Activated CD8-positive, alpha-beta memory T cell treated with anti-CD3 and anti-CD28 coated beads for 1 hour (primary cell): ENCODE measurements at places on chromosomes 4 and X.

DNA sequence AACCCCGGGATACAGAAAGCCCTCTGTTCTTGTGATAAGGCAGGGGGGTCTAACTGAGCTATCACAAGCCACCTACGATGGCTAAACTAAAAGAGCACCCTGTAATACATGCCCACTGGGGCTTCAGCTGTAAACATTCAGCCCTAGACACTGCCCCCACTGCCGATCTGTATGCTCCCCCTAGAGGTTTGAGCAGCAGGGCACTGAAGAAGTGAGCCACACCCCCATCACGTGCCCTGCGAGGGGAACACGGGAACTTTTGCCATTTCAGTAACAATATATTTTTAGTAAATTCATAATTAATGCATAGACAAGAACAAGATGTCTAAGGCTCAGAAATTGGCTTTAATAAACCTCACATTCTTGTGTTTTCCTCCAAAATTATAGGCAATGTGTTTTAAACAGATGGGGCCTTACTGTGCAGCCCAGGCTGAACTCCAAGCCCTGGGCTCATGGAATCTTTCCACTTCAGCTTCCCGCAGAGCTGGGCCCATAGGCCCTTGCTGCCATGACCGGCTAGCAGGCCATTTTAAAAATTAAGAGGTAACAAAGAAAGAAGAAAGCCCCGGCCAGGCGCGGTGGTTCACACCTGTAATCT is 235.3 kb upstream of the SFRP2 start:
- no peak for DNase-seq

DNA sequence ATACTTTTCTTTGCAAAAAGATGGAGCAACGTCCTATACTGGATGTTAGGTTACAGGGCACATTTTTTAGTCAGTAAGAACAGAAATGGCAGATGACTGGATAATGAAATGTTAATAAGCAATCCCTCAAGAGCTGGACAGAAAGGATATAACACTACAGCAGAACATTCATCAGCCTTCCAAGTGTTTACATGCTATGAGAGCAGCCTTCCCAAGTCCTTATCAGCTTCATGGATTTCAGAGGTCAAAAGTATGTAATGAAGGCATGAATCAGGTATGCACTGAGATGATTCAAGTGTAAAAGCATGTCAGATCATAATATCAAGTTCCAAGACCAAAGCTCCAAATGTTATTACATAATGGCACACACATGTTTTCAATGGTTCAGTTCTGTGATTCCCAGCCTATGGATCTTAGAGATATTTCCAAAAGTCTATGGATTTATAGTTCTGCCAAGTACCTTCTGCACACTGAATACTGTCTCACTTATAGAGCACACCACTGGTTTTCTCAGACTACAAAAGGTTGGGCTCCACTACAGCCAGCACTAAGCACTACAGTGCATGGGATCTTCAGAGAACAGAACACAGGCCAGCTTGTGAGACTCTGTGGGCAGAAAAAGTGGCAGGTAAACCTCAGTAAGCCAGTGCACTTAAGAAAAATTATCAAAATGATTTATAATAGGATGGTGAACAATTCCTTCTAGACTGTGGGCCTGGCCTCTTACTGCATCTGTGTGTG is 49.2 kb downstream of the GPC4 start:
- no peak for DNase-seq

DNA sequence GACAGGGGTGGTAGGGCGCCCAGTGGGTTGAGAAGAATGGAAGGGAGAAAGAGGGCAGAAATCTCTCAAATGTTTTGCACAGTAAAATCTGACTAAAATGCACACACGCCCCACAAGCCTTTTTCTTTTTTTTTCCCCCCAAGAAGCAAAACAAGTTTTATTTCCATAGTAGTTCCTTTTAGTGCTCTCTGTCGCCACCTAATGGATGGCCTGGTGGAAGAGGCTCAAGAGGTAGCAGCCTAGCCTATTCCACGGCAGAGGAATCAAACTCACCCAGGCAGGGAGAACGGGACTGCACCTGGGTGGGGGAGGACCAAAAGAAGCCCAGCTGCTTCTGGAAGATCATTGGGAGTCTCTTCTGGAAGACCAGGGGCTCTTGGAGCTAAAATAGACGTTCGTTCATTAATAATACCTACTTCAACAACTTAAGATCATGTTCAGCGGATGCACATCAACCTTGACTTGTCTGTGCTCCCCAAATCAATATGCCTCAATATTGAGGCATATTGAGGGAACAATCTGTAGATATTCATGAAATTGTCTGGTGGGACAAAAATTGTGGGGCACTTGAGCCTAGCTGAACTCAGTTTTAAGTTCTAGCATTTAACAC is 31.6 kb upstream of the IRAK1 start:
- peak; percentile 47 for DNase-seq

DNA sequence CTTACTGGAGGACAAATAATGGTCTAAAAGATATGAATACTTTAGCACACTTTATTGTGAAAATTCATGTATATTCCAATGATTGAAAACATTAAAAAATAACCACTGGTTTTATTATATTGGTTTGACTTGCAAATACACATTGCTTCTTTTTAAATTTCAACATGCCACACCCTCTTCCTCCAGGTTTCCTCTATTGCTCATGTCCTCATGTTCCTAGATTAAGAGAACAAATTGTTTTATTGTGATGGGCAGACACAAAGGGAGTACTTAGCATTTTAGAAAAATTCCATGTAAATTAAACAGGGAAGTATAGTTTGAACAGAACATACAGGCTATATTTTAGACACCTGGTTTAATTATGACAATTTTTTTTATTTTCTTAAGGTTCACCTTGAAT is 230.6 kb upstream of the GPRIN3 start:
- no peak for DNase-seq

DNA sequence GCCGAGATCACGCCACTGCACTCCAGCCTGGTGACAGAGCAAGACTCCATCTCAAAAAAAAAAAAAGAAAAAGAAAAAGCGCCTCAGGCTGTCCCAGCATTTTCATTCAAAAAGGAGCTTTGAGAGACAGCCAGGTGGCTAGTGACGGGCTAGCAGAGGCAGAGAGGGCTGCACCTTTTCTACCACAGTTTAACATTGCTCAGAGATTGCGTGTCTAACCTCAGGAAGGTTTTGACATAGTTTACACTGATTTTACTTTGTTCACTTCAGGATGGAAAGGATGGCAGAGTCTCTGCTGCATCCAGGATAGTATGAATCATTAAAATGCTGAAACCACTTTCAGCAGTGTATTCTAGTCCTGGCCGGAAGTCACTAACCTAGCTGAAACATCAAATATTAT is 28.1 kb downstream of the ZFP42 start:
- DNase-seq: no peak

GRCh38 chr4:138217567-138217966 is 24.6 kb downstream of the SLC7A11 start:
- no peak for DNase-seq

DNA sequence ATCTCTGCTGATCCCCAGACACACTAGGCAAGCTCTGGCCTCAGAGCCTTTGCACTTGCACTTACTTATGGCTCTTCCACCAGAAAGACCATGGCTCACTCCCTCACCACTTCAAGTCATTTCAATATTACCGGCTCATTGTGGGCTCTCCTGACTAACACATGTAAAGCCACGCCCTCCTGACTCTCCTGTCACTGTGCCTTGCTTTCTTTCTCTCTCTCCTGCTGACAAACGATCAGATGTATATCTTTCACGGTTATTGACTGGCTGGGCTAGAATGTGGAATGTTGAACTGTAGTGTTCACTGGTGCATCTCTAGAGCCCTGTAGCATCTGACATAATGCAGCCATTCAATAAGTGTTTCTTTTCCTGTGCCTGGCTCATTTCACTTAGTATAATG is 425.1 kb downstream of the RAB28 start:
- no peak for DNase-seq

- no peak for DNase-seq
Observed at GRCh38 chr4:73709451-73710033, 30.8 kb upstream of the CXCL8 start.

DNA sequence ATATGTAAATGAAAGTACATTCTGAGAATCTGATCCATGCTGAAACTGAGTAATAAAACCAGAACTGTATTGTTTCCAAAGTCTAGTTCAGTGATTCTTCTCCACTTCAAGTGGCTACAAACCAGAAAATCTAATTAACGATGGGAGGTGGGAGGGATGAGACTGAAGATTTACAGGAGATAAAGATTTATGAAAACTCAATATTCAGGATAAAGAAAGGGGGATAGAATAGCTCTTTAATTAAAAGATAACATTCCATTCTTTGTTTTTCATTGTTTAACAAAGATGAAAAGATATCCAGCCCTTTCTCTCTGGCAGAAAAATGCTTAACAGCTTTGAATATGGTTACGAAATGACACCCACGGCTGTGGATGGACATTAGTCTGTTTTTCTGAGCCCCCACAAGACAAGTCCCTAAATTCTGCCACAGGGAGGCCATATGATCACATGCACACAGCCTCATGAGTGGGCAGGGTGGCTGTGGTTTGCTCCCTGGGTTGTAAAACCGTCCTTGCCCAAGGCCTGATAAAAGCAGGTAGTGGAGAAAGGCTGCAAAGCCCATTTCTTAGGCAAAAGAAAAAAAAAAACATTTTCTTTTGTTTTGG is 36.4 kb downstream of the TMEM150C start:
- DNase-seq: no peak

GRCh38 chr4:103445377-103445776 is 247.2 kb upstream of the CENPE start:
- DNase-seq: no peak

DNA sequence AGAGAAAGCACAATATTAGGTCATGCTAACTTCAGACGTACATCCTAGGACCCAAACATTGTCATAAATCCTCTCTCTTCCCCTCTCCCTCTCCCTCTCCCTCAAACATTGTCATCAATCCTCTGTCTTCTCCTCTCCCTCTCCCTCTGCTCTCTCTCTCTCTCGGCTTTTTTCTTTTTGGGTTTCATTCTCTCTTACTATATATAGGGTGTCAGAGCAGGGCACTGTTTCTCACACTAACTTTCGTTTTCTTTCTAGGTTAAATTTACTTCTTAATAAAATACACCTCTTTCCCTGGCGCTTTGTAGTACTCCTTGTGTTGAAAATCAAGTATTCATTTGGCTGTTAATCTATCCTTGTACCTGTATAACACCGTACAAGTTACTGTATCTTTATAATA is 37.0 kb upstream of the HERC5 start:
- DNase-seq: no peak

DNA sequence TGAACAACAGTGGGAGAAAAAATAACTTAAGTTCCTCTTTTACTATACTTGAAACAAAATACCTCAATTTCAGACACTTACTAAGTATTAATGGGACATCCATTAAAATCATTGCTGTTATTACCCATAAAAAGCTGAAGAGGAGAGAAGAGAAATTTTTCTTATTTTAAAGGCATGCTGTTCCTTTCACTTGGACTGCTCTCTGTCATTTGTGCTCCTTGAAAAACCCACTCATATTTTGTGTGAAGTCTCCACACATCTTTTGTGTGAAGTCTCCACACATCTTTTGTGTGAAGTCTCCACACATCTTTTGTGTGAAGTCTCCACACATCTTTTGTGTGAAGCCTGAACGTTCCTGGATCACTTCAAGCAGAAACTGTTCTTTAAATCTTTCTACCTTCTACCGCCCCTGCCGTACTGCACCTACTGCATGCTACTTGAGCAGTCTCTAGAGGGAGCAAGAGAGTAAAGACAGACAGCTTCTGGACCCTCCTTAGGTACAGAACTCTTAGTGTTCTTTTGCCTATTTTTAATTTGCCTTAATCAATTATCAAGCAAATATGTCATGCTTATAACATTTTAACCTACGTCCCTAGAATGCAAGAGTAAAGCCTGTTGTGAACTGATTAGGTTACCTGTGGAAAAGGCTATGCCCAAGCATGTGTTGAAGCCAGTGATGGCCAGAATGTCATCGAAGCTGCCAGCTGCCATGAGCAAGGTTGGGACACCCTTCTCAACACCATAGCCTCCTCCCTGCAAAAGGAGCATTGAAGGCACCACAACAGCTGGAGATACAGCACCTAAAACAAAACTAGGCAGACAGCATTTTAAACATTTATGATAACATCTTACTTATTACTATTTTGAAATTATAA is 27.1 kb upstream of the SLC9B1 start:
- no peak for DNase-seq

DNA sequence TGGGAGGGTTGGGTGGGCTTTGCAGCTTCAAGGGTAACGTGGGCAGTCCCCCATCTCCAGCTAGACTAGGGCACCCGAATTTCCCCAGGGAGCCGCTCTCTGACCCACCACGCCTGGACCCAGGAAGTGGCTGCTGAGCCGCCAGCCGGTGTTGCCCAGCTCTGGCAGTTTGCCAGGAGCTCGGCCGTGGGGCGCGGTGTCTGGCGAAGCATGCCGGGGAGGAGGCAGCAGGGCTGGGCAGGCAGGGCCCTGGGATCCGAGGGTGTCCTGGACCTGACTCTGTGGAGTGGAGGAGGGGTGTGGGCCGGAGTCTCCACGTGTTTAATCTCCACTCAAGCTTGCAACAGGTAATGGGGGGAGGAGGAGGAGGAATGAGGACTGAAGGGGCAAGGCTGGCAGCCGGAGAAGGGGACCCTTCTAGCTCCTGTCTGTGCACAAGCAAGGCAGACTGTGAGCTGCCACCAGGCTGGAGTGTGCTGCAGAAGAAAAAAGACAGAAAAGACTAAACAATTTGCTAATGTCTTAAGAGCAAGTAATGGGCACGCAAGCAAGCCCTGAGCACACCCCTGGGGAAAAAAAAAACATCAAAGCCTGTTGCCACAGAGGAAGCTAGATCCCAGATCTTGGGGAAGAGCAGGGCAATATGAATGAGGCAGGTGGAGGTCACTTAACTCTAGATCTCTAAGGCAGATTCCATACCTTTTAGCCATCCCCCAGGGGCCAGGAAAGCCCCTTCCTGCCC is 2.4 kb downstream of the LONRF3 start:
- DNase-seq: no peak

DNA sequence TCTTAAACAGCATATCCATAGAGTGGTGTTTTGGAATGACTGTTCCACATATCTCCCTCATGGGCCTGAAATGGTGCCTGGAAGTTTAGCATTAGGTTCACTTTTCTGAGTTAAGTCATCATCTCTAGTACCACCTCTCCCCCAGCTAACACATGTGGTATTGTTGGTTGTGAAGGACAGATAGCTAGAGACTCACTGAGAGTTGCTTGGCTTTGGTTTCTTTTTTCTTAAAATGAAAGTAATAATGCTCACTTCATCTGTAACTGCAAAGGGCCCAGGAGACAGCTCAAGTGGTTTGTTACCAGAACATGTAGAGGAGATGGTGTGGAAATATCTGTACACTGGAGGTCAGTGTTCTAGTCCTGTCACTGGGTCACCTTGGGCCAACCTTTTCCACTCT is 90.9 kb downstream of the EFNB1 start:
- DNase-seq: no peak
